ENCODE measurements at places on chromosomes 4 and X. TPM values are rescaled to one million over a fixed set of nuclear protein-coding genes. Genes with fewer than 3 reads are reported as not detected.

Gene ZNF674
- 2.7 TPM for total RNA-seq

Gene RBM46
- total RNA-seq, result not detected

Gene LPAR4
- not detected for total RNA-seq

Gene HTR2C
- not detected for total RNA-seq

Gene NLGN4X
- total RNA-seq, result not detected

Gene SPANXC
- total RNA-seq, result 0.78 TPM

Gene ABLIM2
- total RNA-seq, result 0.38 TPM

Gene CXCL1
- total RNA-seq, result 14.8 TPM

Gene BRS3
- total RNA-seq, result not detected

Gene UGT8
- 0.13 TPM for total RNA-seq

Gene SLC9A6
- total RNA-seq, result 8.9 TPM

Gene RBM47
- 19.5 TPM for total RNA-seq

Gene DGKK
- not detected for total RNA-seq

Gene KIT
- total RNA-seq, result not detected

Gene SERPINA7
- not detected for total RNA-seq

Gene AADAT
- total RNA-seq, result 8.7 TPM

Gene CRMP1
- total RNA-seq, result 2.5 TPM

Gene USP17L11
- not detected for total RNA-seq

Gene UPF3B
- 21.3 TPM for total RNA-seq

Gene MAGEB2
- total RNA-seq, result not detected

Gene PPEF1
- total RNA-seq, result 1.3 TPM

Gene CHIC1
- 4.3 TPM for total RNA-seq

Gene POU4F2
- not detected for total RNA-seq

Gene STBD1
- total RNA-seq, result 6.4 TPM

Gene KLHL13
- total RNA-seq, result 0.39 TPM

Gene CDKL2
- total RNA-seq, result 0.99 TPM

Gene MAPK10
- 0.50 TPM for total RNA-seq

Gene FGG
- 4.8 TPM for total RNA-seq

Gene SLC7A11
- total RNA-seq, result 33.3 TPM

Gene MSL3
- total RNA-seq, result 22.8 TPM

Gene LRIT3
- 0.06 TPM for total RNA-seq

Gene TMSB15B
- total RNA-seq, result 4.3 TPM

Gene PLA2G12A
- 11.7 TPM for total RNA-seq

Gene TKTL1
- total RNA-seq, result not detected

Gene SPANXA2
- not detected for total RNA-seq

Gene SPATA18
- 4.5 TPM for total RNA-seq

Gene SLC39A8
- 11.1 TPM for total RNA-seq

Gene RHOXF2B
- not detected for total RNA-seq

Gene TMEM35A
- not detected for total RNA-seq

Gene AMOT
- 0.54 TPM for total RNA-seq

Gene CCDC120
- total RNA-seq, result 4.5 TPM

Gene GCNA
- total RNA-seq, result 1.2 TPM

Gene ZCCHC12
- 0.21 TPM for total RNA-seq

Gene FAT4
- 1.1 TPM for total RNA-seq

Gene LAGE3
- total RNA-seq, result 71.1 TPM

Gene TENM3
- 1.2 TPM for total RNA-seq

Gene PCDH19
- 0.05 TPM for total RNA-seq

Measured in A549 treated with CpdA at 1 μM for 4 hours (cell line).